Fibroblast of the aortic adventitia (primary cell): ENCODE measurements at places on chromosomes 1 and 21.

- DNase-seq: no peak
Observed at GRCh38 chr1:6948416-6948815, 163.2 kb downstream of the CAMTA1 start.

GRCh38 chr21:37940691-37941090 lies 24.4 kb upstream of the KCNJ6 start:
- DNase-seq: no peak

GRCh38 chr21:30164796-30165195 lies 1.8 kb downstream of the CLDN17 start:
- no peak for DNase-seq

DNA sequence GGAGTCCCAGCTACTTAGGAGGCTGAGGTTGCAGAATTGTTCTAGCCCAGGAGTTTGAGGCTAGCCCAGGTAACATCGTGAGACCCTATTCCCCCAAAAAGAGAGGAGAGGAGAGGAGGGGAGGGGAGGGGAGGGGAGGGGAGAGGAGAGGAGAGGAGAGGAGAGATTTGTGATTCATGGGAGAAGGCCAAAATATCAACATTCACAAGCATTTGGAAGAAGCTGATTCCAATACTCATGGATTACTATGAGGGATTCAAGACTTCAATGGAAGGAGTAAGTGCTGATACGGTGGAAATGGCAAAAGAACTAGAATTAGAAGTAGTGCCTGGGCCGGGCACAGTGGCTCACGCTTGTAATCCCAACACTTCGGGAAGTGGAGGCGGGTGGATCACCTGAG lies 187.8 kb downstream of the EIF4G3 start:
- no peak for DNase-seq

DNA sequence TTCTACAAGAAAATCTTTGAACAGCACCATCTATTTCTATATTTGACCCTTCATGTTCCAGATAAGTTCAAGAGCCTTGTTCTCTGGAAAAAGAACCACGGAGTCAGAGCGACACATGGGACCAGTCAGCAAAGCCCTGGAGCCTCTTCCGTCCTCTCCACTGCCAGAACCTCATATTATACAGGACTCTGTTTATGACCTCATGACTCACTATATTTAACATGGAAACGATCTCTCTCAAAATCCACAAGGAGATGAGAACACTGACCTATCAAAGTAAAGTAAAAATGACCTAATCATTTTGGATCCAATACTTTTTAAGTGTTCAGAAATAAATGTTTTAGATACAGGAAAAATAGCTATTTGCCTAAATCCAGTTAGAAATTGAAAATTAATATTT lies 124.6 kb upstream of the KRTAP19-8 start:
- DNase-seq: peak; percentile 34

GRCh38 chr1:100449477-100449876 lies 88.5 kb upstream of the GPR88 start:
- DNase-seq: no peak

DNA sequence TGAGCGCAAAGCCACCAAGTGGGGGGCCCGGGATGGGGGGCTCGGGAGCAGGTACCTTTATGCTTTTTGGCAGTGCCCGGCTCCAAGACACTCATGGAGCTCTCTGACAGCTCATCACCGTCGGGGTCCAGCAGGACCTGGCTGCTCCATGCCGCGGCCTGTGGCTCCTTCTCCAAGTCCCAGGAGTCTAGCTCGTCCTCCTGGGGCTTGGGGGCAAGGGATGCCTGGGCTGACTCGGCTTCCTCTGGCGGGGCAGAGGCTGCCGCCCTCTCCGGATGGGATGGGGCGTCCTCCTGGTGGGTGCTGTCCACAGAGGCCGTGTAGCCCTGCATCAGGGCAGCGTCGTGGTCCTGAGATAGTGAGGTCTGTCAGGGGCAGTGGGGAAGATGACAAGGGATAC lies 19.9 kb upstream of the PRDM15 start:
- no peak for DNase-seq

DNA sequence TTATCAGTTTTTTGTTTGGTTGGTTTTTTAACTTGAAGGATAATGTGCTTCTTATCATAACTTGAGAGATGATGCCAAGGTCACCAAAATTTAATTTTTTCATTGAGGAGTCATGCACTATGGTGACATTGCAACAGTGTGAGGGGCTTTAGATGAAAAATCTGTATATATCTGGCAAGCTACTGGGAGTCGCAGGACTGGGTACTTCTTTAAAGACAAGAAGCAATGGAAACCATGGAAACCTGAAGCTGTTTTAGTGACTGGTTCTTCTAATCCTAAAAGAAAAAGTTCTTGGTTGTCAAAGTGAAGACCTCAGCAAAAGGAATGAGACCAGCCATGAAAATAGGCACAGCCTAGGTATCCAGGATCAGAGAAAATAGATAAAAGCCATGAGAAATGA lies 31.1 kb downstream of the ZC3H11B start:
- no peak for DNase-seq

GRCh38 chr1:210123383-210123782 lies 109.2 kb upstream of the SERTAD4 start:
- DNase-seq: peak; percentile 27

DNA sequence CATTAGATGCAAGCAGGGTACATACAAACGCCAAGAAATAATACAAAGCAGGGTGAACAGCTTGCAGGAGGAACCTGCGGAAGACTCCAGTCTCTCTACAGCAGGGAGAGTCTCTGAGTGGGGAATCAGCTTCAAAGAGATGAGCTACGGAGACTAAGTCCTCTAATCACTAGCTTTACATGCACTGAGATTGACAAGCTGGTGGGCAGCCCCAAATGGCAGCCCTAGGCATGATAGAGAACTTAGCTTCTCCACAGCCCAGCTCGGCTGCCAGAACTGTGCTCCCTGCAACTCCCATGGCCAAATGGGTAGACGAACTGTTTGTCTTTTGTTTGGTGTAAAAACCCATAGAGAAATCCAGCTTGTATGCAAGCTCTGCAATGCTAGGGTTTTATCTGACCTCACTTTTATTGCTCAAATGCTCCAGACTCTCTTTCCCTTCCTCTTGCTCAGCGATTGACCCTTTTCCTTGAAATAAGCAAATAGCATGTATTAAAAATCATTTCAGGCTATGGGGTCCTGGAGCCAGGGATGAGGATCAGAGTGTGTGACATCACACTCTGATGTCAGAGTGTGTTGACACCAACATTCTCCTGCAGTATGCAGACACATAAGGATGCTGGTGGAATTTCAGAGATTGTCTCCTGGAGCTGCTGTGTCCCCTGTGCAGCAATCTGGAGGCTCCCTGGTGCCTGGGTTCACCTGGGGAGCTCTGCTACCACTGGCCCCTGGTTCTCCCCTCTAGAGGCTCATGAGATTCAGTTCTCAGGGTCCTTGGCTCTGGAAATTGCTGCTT lies 238.5 kb downstream of the TTLL7 start:
- no peak for DNase-seq

DNA sequence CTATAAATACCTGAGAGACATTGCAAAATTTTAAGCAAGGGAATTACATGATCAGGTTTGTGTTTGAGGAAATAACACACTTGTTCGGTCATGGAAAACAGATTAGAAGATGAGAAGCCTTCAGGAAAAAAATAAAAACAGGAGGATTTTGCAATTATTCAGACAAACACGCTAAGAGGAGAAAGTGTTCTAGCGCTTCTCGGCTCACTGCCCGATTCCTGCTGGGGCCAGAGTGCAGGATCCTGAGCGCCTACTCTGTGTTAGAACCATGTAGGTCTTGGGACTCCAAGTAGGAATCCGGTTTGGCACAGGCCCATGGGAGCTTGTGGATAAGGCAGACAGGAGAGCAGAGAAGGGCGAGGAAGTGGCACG lies 8.1 kb upstream of the PRELP start:
- peak; percentile 50 for DNase-seq

DNA sequence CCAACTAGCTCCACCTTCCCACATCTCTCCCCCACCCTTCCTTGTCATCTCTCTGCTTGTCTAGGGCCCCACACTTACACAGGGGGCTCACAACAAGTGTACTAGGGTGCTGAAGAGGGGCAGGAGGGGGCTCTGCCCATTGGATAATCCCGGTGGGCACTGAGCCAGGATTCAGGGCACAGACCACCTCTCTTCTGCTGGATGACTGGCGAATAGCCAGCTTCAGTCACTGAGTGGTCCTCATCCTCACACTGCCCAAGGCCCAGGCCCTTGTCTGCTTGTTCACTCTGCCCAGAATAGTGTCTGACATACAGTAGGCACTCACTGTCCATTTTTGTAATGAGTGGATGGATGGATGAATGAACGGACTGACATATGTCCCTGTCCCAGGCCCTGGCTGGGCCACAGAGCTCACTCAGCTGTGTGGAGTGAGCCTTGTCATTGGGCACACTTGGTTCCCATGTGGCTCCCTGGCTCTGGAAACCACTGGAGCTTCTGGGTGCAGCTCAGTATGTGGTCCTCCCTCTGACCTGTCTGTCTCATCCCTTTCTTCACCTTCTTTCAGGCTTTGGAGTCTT lies 36.6 kb downstream of the FOXO6 start:
- no peak for DNase-seq

- no peak for DNase-seq
Observed at GRCh38 chr1:55828044-55828443, 612.9 kb upstream of the USP24 start.

DNA sequence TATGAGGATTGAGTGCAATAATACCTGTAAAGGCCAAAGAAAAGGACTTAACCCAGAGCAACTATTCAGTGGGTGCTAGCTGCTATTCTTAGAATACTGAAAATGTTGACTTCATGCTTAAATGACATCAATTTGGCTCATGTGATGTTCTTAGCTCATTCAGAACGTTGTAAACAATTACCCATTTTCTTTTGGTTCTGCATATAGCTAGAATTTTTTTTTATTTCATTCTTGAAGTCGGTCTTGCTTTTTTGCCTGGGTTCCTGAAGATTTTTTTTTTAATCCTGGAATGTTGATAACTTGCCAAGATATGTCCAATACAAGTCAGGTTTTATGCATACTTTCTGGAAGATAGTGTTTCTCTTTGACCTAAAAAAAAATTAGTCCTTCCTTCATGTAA lies 772.0 kb downstream of the LTN1 start:
- DNase-seq: peak; percentile 83

GRCh38 chr1:245201827-245202226 lies 47.0 kb downstream of the KIF26B start:
- DNase-seq: no peak

DNA sequence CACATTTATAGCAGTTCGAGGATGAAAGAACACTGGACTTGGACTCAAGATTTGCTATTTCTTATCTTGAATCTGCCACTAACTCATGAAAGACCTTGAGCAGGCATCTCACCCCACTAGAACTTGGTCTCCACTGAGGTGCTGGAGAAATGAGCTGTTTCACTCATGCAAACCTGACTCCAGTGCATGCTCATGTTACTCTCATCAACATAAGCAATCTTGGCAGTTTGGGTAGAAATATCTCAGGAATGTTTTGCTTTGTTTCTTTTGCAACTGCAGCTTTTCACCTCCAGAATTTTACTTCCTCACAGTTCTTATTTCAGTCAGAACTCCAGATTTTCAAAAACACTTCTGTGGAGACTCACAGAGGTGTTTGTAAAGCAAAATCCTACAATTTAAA lies 46.2 kb upstream of the DAB1 start:
- DNase-seq: peak; percentile 74

- DNase-seq: peak; percentile 89
Observed at GRCh38 chr21:27649323-27649722, 682.4 kb upstream of the ADAMTS5 start.

DNA sequence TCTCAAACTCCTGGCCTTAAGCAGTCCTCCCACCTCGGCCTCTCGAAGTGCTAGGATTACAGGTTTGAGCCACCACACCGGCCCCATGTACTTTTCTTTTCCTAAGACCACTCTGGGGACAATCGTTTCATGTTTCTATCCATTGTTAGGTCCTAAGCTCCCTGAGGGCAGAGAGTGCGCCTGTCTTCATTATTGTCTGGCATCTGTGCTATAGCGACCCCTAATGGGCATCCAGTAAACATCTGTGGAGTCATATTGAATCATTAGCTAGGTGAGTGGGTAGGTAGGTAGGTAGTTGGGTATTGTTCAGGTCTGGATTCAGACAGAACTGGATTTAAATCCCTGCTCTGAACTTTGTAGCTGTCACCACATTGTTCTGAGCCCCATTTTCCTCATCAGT lies 66.1 kb downstream of the TMEM53 start:
- DNase-seq: no peak

DNA sequence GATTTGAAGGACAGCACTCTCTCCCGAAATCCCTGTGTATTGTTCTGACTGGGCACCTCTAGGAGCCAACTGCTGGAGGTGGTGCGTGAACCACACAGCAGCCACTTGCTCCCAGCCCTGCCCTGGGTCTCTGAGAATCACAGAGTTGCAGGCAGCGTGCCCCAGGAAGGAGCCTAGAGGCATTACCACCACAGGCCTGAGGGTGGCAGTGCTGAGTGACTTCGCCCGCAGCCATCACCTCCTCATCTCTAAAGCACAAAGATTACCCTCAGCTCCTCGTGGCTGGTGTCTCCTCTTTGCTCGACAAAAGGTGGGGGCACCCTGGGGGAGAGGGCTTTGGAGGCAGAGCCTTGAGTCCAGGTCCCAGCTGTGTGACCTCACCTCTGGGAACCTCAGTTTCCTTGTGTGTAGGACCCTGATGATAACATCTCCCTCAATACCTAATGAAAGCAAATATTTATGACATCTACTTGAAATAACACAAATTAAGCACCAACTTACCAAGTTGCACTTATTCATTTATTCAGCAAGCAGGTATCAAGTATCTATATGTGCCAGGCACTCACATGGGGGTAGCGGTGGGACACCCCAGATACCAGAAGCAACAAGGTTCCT lies 86.3 kb downstream of the VWA5B1 start:
- DNase-seq: peak; percentile 55

DNA sequence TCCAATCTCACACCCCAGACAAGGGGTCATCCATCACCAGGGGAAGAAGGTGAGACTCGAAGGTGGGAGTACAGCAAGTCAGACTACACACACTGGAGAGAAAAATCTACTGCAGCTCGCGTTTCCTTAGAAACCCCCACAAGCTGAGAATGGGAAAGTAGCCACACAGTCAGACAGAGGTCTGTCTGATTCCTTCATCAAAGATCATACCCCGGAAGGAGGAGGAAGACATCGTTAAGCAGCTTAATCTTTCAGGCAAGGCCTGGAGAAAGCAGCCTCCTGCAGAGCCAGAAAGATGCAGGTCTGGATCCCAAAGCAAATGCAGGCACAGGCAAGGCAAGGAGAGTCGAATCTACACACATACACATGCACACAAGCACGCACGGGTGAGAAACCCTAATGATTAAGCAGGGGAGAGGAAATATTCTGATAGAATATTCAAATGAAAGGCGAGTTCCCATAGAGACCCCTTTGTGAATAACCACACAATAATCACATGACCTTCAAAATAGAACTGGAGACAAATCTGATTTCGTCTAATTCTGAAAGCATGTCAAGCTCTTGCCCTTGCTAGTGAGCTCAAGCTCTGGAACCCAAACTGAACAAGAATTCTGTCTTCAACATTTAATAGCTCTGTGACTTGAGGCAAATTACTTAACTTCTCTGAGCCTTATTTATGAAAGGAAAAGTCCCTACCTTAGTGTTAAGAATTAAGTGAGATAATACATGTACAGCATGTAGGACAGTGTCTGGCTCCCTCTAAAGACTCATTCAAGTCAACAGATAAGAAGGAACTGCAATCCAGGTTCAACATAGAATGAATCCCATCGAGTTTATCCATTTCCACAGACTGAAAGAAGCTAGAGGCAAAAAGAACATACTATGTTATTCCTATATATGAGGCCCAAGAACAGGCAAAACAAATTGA lies 387.8 kb downstream of the OMA1 start:
- DNase-seq: no peak

GRCh38 chr1:221700536-221700935 lies 41.4 kb downstream of the DUSP10 start:
- DNase-seq: no peak

- DNase-seq: no peak
Observed at GRCh38 chr21:42646836-42647235, 6.6 kb upstream of the PDE9A start.
